ENCODE measurements at places on chromosomes 6 and 20. TPM values are rescaled to one million over a fixed set of nuclear protein-coding genes. Genes with fewer than 3 reads are reported as not detected.

Gene RCAN2
- total RNA-seq, result not detected

Gene SERINC1
- 70.4 TPM for total RNA-seq

Gene HFE
- 13.2 TPM for total RNA-seq

Gene C6orf141
- total RNA-seq, result 19.8 TPM

Gene GNAS-AS1
- total RNA-seq, result 0.63 TPM

Gene DPPA5
- total RNA-seq, result not detected

Gene SAMD3
- total RNA-seq, result 7.1 TPM

Gene SIGLEC1
- not detected for total RNA-seq

Gene LTB
- total RNA-seq, result 0.92 TPM

Gene VSTM2L
- 0.14 TPM for total RNA-seq

Gene NKAPL
- total RNA-seq, result 1.7 TPM

Gene CGAS
- 6.3 TPM for total RNA-seq

Gene LY86
- not detected for total RNA-seq

Measured in foreskin keratinocyte (primary cell).